ENCODE measurements at places on chromosomes 13 and 19. TPM values are rescaled to one million over a fixed set of nuclear protein-coding genes. Genes with fewer than 3 reads are reported as not detected.

DNA sequence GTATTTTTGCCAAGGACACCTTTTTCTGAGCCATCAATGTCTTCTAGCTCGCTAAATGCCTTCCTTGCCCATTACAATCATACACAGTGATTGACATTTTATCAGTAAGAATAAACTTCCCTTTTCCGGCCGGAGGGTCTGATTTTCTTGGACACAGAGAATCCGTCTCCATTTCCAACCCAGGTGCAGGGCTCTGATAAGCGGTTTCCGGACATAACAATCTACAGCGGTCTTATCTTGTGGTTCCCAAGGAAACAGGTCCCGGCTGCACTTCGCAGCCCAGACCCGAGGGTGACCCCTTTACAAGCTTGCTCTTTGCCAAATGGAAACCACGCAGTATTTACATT lies 5.1 kb upstream of the ZNF77 start:
- no peak for DNase-seq

The PLVAP gene
- 223 TPM for polyA plus RNA-seq

GRCh38 chr19:4709440-4710280 lies 14.0 kb downstream of the DPP9 start:
- no peak for DNase-seq

- DNase-seq, result no peak
Observed at GRCh38 chr13:21075011-21075378, 13.6 kb upstream of the LATS2 start.

The GRIN3B gene
- polyA plus RNA-seq, result 2.0 TPM

DNA sequence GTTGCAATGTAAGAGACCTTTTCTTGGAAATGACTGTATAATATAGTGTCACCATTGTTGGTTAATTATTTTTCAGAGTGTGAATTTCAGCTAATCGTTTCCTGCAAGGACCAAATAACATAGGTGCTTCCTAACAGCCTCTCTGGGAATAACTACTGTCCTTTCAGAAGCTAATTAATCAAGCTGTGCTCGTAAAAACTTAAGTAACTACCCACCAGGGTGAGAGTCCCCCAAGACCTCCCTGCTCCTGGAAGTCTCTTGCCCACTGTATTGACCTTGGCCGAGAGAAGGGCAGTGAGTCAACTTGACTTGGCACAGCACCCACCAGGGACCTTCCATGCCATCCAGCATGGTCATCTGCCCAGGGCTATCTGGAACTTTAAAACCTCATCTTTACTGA lies 50.3 kb downstream of the UQCRFS1 start:
- DNase-seq, result no peak

- DNase-seq, result no peak
Observed at GRCh38 chr19:9151367-9151766, 11.2 kb downstream of the ZNF317 start.

The NKG7 gene
- polyA plus RNA-seq, result 1.7 TPM

- no peak for DNase-seq
Observed at GRCh38 chr19:3302755-3303154, 63.6 kb upstream of the NFIC start.

DNA sequence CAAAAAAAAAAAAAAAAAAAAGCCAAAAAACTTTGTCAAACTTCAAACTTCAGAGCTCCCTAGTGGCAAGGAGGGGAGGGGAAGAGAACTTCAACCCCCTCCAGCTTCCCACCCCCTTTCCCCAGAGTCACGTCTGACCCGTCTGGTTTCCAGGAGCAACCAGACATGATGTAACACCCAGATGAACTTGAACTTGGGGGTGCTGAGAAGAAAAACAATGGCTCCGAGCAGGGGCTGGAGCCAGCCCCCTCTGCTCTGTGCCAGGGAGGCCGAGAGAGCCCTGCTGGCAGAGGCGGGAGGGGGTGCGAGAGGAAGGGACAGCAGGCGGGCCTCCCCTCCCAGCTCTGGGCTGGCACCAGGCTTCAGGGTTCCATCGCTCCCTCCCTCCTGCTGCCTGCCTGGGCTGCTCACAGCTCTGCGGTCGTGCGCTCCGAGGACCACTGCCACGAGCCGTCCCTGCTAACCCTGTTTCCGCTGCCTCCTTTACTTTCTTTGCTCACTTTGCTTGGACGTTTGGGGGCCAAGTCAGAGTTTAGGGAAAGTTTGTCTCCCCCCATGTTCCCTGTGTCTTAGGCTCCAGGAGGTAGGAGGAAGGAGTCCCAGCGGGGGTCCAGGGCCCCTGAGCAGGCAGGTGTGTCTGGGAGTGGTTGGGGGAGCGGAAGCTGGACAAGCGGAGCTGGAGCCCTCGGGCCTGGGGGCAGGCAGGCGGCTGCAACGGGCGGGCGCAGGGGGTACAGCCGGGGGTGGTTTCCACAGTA lies 11.1 kb downstream of the LYL1 start:
- DNase-seq, result no peak

- DNase-seq, result peak; percentile 26
Observed at GRCh38 chr13:75870397-75870903, 234.3 kb downstream of the LMO7 start.

The MYO9B gene
- polyA plus RNA-seq, result 58.0 TPM

GRCh38 chr19:911197-912033 lies 1.6 kb downstream of the R3HDM4 start:
- DNase-seq, result no peak

The ZFR2 gene
- polyA plus RNA-seq, result 2.3 TPM

DNA sequence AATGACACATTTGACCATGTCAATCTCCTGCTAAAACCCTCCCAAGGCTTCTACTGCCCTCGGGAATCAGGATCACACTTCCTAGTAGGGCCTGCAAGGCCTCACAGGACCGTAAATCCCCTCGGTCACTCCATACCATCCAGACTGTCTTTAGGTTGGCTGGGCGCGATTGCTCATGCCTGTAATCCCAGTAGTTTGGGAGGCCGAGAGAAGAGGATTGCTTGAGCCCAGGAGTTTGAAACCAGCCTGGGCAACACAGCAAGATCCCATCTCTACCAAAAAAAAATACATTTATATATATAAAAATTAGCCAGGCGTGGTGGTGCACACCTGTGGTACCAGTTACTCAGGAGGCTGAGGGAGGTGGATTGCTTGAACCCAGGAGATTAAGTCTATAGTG lies 15.0 kb downstream of the TMEM143 start:
- no peak for DNase-seq

- DNase-seq, result no peak
Observed at GRCh38 chr19:377801-378581, 31.0 kb downstream of the C2CD4C start.

DNA sequence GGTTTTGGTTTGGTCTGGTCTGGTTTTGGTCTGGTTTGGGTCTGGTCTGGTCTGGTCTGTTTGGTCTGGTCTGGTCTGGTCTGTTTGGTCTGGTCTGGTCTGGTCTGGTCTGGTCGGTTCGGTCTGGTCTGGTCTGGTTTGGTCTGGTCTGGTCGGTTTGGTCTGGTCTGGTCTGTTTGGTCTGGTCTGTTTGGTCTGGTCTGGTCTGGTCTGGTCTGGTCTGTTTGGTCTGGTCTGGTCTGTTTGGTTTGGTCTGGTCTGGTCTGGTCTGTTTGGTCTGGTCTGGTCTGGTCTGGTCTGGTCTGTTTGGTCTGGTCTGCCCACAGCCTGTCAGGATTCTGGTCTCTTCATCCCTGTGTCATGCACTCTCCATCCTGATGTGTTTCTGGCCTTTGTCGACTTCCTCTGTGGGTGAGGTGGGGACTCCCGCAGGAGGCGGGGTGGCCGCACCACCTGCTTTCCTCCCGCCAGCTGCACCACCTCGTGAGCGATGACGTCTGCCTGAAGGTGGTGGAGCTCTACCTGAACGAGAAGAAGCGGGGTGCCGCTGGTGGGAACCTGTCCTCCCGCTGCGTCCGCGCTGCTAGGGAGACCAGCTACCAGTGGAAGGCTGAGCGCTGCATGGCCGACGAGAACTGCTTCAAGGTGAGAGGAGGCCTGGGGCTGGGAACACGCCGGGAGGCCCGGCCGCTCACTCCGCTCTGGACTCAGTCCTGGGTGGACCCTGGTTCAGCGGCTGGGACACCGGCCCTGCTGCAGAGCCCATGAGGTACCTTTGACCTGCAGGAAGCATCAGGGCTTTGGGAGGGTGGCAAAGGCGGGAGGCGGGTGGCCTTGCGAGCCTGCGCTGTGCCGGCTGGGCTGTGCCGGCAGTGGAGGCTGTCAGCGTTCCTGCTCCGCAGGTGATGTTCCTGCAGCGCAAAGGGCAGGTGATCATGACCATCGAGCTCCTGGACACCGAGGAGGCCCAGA lies 12.9 kb upstream of the F2RL3 start:
- no peak for DNase-seq

All from renal cortex interstitium (tissue), 15 donors.